ENCODE measurements at places on chromosomes 16 and 17.

DNA sequence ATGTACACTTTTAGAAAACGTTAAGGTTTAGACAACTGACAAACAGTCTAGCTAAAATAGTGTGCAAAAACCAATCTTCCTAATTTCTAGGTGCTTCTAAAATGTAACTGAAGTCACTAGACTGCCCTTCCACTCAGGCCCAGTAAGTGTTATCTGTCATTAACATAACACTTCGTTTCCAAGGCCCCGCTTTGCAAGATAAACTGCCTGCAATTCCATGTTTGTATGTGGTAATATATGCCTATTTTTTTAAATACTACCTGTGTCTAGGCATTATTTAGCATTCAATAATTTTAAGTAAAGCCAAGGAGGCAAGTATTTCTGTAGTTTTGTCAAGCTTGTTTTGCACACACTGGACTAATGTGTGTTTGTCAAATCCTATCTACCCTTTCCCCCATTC, 3.2 kb downstream of the USP32 start:
- no peaks in the 10 kb centered on the region for H3K36me3 ChIP-seq
- no peak for DNase-seq
- H3K27ac ChIP-seq = no peak overlapping the region
- peaks cover 30% of the 10 kb centered on the region for H3K4me1 ChIP-seq
- no peak overlapping the region for H3K4me3 ChIP-seq

- H3K4me3 ChIP-seq = no peak overlapping the region
- peaks cover 66% of the 10 kb centered on the region for H3K36me3 ChIP-seq
- H3K27ac ChIP-seq = no peak overlapping the region
- no peaks in the 10 kb centered on the region for H3K4me1 ChIP-seq
Measured at GRCh38 chr16:16073891-16074881, 124.8 kb downstream of the ABCC1 start.

- no peaks in the 10 kb centered on the region for H3K36me3 ChIP-seq
- no peaks in the 10 kb centered on the region for H3K27me3 ChIP-seq
- H3K27ac ChIP-seq = peak overlapping the region; percentile 60
- H3K4me3 ChIP-seq = no peak overlapping the region
- no peak for DNase-seq
- peaks cover 21% of the 10 kb centered on the region for H3K4me1 ChIP-seq
Measured at GRCh38 chr16:1082952-1083675, 10.6 kb downstream of the SSTR5 start.

DNA sequence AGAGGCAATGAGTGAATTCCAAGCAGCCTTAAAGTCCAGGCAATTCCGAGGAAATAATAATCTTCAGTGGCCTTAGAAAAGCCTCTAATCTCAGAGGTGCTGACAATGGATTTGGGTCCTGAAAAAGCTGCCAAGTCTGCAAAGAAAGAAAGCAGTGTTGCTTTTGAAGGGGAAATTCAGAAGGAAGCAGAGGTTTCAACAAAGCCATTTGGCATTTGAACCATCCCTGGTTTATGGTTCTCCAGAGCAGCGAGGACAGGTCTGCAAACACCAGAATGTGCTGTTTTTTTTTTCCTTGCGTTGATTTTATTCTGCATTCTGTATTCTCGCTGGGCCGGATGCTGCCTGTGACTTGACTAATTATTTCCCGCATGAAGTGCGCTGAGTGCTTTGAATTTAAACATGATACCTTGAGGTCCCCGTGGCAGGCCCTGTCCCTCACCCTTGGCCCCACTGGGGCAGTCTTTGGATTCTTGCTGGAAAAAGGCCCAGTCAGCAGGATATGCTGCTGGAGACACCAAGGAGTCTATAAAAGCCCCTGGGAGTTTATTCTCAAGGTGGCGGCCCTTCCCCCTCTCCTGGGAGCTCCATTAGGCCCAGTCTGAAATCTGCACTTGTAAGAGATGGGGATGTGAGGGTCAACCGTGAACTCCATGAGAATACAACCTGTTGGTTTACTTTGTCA, 338.3 kb downstream of the HAPSTR1 start:
- H3K36me3 ChIP-seq = no peaks in the 10 kb centered on the region
- H3K4me1 ChIP-seq = no peaks in the 10 kb centered on the region
- peaks cover 7% of the 10 kb centered on the region for H3K27me3 ChIP-seq
- no peak overlapping the region for H3K4me3 ChIP-seq
- no peak for DNase-seq

DNA sequence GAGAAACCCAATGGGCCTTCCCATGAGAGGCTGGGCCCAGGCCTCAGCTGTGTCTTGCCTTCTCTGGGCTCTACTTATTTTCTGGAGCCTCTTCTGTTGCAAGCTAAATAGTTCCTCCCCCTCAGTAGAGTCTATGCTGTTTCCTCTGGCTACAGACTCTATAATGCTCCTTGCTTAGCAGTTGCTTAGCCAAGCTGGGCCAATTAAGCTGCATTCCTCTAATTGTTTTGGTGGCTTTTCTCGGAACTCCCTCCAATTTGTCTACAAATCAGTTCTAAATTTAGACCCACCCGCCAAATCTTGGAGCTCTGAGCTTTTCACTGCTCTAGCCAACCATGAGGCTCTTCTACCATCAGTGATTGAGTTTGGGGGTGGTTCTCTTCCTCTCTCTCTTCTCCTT, 302.7 kb upstream of the ASIC2 start:
- no peaks in the 10 kb centered on the region for H3K36me3 ChIP-seq
- no peak for DNase-seq
- peaks cover 9% of the 10 kb centered on the region for H3K27me3 ChIP-seq
- H3K27ac ChIP-seq = no peak overlapping the region
- no peaks in the 10 kb centered on the region for H3K4me1 ChIP-seq
- no peak overlapping the region for H3K4me3 ChIP-seq

DNA sequence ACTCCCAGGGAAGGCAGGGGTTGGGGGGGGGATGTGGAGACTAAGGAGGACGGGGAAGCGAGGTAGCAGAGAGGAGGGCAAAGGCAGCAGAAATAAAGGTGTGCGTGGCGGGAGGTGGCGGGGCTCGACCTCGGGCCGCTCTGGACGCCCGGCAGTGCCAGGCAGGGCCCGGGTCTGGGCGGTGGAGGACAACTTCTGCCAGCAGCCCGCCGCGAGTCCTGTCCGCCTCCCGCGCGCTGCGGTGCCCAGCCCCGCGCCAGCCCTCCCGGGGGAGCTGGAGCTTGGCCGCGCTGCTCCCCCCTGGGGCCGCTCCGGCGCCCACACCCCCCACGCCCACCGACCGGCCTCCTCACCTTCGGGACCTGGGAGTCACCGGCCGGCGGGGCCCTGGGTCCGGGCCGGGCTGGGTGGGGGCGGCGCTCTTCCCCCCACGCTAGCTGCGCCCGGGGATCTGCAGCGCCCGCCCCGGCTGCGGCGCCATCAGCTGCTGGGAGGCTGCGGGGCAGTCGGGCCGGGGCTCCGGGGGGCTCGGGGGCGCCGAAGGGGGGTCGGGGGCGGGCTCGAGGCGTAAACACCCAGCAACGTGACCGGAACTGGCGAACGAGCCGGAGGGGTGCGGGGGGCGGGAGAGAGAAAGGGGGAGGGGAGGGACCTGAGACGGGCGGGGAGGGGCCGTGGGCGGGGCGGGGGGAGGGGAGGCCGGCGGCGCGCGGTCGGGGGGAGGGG, at the start of gene CCDC92B:
Gene CCDC92B, minus strand, starts transcription at position 595 of the 726 bp plus-strand sequence. CDS start 14,507 bp downstream, outside the sequence.
- no peak within 1 kb of the TSS for H3K27ac ChIP-seq
- H3K27me3 ChIP-seq = peaks cover 29% of the 10 kb centered on the region
- H3K36me3 ChIP-seq = no peaks in the 10 kb centered on the region
- no peak for DNase-seq
- no peaks in the 10 kb centered on the region for H3K4me1 ChIP-seq

All from RWPE2 (cell line).